ENCODE measurements at places on chromosomes 3 and 15. TPM values are rescaled to one million over a fixed set of nuclear protein-coding genes. Genes with fewer than 3 reads are reported as not detected.

- H3K27ac ChIP-seq: no peak overlapping the region
- H3K4me1 ChIP-seq: no peaks in the 10 kb centered on the region
- H3K36me3 ChIP-seq: no peaks in the 10 kb centered on the region
These were observed 108.9 kb upstream of the PROK2 start for GRCh38 chr3:71893702-71894479.

- H3K27me3 ChIP-seq: peaks cover 11% of the 10 kb centered on the region
- DNase-seq: no peak
- H3K36me3 ChIP-seq: no peaks in the 10 kb centered on the region
- no peak overlapping the region for H3K4me3 ChIP-seq
- no peak overlapping the region for H3K27ac ChIP-seq
These were observed 67.9 kb downstream of the ATP8B4 start for GRCh38 chr15:50050986-50051743.

GRCh38 chr3:72492240-72492639, 356.0 kb downstream of the SHQ1 start:
- H3K4me1 ChIP-seq: peaks cover 18% of the 10 kb centered on the region
- H3K27me3 ChIP-seq: no peaks in the 10 kb centered on the region
- no peak overlapping the region for H3K4me3 ChIP-seq
- H3K27ac ChIP-seq: no peak overlapping the region

- no peak within 1 kb of the TSS for H3K27ac ChIP-seq
- H3K4me1 ChIP-seq: peaks cover 16% of the 10 kb centered on the region
- peak; percentile 98 for DNase-seq
- peak within 1 kb of the TSS; percentile 69 for H3K4me3 ChIP-seq
- H3K36me3 ChIP-seq: no peaks in the 10 kb centered on the region
These were observed at the start of gene SCAMP5 for GRCh38 chr15:74995182-74995778. TSS of gene SCAMP5 (plus strand) at chr15:74995563. CDS start at chr15:75011840, 16,277 bp downstream.

DNA sequence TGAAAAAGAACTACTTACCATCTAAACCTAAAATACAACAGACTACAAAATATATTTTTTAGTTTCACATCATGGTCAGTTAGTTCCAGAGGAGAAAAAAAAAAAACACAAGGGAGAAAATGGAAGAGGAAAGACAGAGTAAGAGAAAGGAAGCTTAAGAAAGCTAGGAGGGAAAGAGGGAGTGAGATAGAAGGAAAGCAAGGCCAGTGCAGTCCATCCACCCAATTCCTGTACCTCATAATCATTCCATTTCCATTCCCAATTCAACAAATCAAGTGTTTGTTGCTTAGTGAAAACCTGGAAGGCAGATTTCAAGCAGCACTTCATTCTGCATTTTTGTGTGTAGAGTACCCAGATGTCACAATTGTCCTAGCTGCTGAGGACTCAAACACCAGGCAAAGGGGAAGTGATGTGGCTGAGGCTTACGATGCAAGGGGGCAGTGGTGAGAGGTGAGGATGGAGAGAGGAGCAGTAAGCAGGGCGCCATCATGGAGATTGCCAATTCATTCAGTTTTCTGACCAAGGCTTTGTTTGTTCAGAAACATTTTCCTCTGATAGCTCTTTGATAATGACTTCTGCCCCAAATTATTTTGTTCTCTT, 83.6 kb upstream of the GSK3B start:
- H3K27me3 ChIP-seq: no peaks in the 10 kb centered on the region
- no peaks in the 10 kb centered on the region for H3K4me1 ChIP-seq
- no peak overlapping the region for H3K27ac ChIP-seq
- DNase-seq: no peak

DNA sequence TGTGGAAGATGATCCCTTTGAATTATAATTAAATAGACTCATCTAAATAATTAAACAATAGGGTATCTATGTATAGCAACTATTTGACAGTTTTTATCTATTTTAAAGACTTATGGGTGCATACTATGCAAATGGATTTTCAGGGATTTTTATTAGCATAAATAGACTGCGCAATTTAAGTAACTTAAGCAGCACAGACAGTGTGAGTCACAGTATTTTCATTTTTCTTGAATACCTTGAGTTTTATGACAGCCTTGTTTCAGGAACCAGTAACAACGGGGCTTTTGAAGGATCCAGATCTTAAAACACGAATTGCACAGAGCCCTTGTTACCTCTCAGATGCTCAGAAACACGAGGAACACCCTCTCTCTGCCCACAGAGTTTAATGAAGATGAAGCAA, 175.5 kb upstream of the CD96 start:
- peaks cover 5% of the 10 kb centered on the region for H3K27me3 ChIP-seq
- peaks cover 4% of the 10 kb centered on the region for H3K36me3 ChIP-seq
- no peak overlapping the region for H3K4me3 ChIP-seq
- peaks cover 10% of the 10 kb centered on the region for H3K4me1 ChIP-seq

- no peak overlapping the region for H3K4me3 ChIP-seq
- no peak overlapping the region for H3K27ac ChIP-seq
- peaks cover 2% of the 10 kb centered on the region for H3K27me3 ChIP-seq
- H3K4me1 ChIP-seq: no peaks in the 10 kb centered on the region
These were observed 407.2 kb upstream of the LMCD1 start for GRCh38 chr3:8094415-8094814.

- H3K27me3 ChIP-seq: peaks cover 4% of the 10 kb centered on the region
- no peak overlapping the region for H3K27ac ChIP-seq
- no peaks in the 10 kb centered on the region for H3K36me3 ChIP-seq
- H3K4me3 ChIP-seq: no peak overlapping the region
- no peaks in the 10 kb centered on the region for H3K4me1 ChIP-seq
- no peak for DNase-seq
These were observed 222.4 kb upstream of the WNT5A start for GRCh38 chr3:55709411-55710012.

- H3K4me3 ChIP-seq: no peak overlapping the region
- no peaks in the 10 kb centered on the region for H3K4me1 ChIP-seq
- DNase-seq: no peak
- peaks cover 14% of the 10 kb centered on the region for H3K27me3 ChIP-seq
- H3K36me3 ChIP-seq: no peaks in the 10 kb centered on the region
- H3K27ac ChIP-seq: no peak overlapping the region
These were observed 92.2 kb upstream of the TNFAIP8L3 start for GRCh38 chr15:51186891-51187290.

DNA sequence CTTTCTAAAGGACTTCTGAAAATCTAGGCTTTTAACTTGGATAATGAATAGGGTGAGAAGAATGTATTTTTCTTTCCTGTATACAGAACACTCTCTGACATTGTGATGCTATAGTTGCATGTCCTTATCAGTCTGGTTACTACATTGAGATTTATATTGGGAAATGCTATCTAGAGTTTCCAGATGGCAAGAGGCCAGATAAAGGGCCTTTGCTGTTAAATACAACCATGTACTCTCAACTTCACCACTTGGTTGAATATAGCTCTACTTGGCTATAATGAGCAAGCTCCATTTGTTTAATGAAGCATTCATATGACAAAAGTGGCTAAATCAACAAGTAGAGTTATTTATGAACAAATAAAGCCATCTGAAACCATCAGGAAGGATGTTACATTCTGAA, 91.0 kb downstream of the IGSF11 start:
- H3K4me3 ChIP-seq: no peak overlapping the region
- no peak for DNase-seq
- H3K4me1 ChIP-seq: peaks cover 48% of the 10 kb centered on the region
- no peaks in the 10 kb centered on the region for H3K36me3 ChIP-seq

GRCh38 chr15:27086805-27087204, 115.8 kb downstream of the GABRG3 start:
- H3K27me3 ChIP-seq: no peaks in the 10 kb centered on the region
- H3K27ac ChIP-seq: no peak overlapping the region
- DNase-seq: no peak
- no peak overlapping the region for H3K4me3 ChIP-seq
- H3K36me3 ChIP-seq: no peaks in the 10 kb centered on the region

DNA sequence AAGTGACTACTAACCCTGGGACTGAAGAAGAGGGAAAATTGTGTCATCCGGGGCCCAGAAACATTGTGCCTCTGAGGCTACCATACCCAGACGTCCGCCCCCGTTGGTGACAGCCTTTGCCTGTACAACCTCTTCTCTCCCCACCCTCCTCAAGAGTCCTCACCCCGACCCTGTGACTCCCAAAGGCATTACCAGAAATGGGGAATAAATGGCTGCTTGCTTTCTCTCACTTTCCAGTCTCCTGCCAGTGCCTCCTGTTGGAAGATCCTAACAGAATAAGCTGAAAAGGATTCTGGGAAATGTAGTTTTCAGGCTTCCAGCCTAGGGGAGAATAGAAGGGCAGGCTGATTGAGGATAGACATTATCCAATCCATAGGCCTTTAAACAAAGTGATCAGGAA, 30.8 kb upstream of the SLC25A36 start:
- H3K36me3 ChIP-seq: no peaks in the 10 kb centered on the region
- H3K27ac ChIP-seq: no peak overlapping the region
- no peak for DNase-seq
- H3K4me1 ChIP-seq: no peaks in the 10 kb centered on the region
- peaks cover 1% of the 10 kb centered on the region for H3K27me3 ChIP-seq

GRCh38 chr3:119551598-119551997, 7.8 kb downstream of the CD80 start:
- H3K36me3 ChIP-seq: no peaks in the 10 kb centered on the region
- H3K4me3 ChIP-seq: no peak overlapping the region
- DNase-seq: no peak
- no peaks in the 10 kb centered on the region for H3K27me3 ChIP-seq
- no peak overlapping the region for H3K27ac ChIP-seq

DNA sequence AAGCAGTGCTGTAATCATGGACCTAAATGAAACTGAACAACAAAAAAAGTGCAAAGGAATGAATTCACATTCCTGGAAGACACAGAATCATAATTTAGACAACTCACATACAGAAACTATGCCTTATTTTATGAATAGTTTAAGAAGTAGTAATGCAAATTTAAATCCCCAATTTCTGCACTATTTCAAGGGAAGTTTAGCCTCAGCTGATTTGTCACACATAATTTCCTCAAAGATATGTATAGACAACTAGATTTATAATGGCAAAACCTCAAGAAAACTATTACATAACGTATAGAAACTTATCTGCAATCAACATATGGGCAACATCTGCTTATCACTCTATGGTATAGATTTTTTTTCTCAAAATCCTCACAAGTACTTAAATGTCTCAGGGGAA, 7.8 kb upstream of the PTX3 start:
- no peaks in the 10 kb centered on the region for H3K4me1 ChIP-seq
- no peak overlapping the region for H3K4me3 ChIP-seq
- no peak overlapping the region for H3K27ac ChIP-seq
- peaks cover 6% of the 10 kb centered on the region for H3K27me3 ChIP-seq
- H3K36me3 ChIP-seq: no peaks in the 10 kb centered on the region

DNA sequence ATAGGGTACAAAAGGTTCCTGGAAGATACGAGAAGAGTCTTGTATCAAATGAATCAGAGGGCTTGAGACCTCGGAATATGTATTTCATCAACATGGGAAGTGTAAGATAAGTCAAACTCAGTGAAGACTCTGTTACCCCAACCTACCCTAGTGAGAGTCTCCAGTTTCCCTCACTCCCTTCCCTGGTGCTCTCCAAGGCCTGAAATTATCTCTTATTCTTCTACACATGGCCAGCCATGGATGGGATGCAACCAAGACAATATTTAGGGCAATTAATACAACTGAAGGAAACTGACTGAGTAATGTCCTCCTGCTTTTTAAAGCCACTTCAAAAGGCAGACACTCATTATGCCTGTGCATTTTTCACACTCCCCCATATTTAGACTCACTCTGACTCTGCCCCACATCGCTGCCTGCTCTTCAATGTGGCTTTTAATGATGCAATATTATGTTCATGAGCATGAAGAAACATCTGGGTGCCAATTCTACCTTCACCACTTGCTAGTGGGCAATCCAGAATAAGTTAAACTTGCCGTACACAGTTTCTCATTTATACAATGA, 137.1 kb upstream of the THBS1 start:
- no peaks in the 10 kb centered on the region for H3K36me3 ChIP-seq
- H3K27ac ChIP-seq: no peak overlapping the region
- peaks cover 20% of the 10 kb centered on the region for H3K27me3 ChIP-seq
- no peak overlapping the region for H3K4me3 ChIP-seq

DNA sequence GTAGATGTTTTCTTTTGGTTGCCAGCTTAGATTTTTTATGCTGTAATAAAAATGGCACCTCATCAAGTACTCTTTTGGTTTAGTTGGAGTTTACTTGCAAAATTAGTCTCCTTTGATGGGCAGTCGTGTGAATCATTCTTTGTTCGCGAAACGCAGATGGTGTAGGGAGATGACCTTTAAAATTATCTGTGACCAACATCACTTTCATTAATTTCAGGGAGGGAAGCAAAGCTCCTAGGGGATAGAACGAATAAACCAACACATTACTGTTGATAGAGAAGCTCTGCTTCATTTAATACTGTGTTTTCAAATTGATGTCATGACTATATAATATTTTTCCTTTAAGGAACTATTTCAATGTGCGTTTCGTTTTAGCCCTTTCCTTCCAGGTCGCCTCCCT, 67.4 kb downstream of the USP13 start:
- no peak overlapping the region for H3K4me3 ChIP-seq
- H3K36me3 ChIP-seq: peaks cover 22% of the 10 kb centered on the region
- no peak for DNase-seq
- no peak overlapping the region for H3K27ac ChIP-seq
- no peaks in the 10 kb centered on the region for H3K27me3 ChIP-seq
- peaks cover 4% of the 10 kb centered on the region for H3K4me1 ChIP-seq

GRCh38 chr3:59609657-59610348, 560.0 kb upstream of the CFAP20DC start:
- DNase-seq: no peak
- H3K4me1 ChIP-seq: no peaks in the 10 kb centered on the region
- no peaks in the 10 kb centered on the region for H3K27me3 ChIP-seq
- no peak overlapping the region for H3K27ac ChIP-seq

GRCh38 chr3:58135712-58136543, 74.8 kb downstream of the DNASE1L3 start:
- H3K27me3 ChIP-seq: no peaks in the 10 kb centered on the region
- H3K4me3 ChIP-seq: no peak overlapping the region
- no peak for DNase-seq
- no peaks in the 10 kb centered on the region for H3K4me1 ChIP-seq
- peaks cover 30% of the 10 kb centered on the region for H3K36me3 ChIP-seq

- H3K4me3 ChIP-seq: peak overlapping the region; percentile 46
- peaks cover 58% of the 10 kb centered on the region for H3K4me1 ChIP-seq
- DNase-seq: peak; percentile 90
- peaks cover 1% of the 10 kb centered on the region for H3K36me3 ChIP-seq
These were observed 42.9 kb downstream of the IDH2 start for GRCh38 chr15:90059208-90059985.

DNA sequence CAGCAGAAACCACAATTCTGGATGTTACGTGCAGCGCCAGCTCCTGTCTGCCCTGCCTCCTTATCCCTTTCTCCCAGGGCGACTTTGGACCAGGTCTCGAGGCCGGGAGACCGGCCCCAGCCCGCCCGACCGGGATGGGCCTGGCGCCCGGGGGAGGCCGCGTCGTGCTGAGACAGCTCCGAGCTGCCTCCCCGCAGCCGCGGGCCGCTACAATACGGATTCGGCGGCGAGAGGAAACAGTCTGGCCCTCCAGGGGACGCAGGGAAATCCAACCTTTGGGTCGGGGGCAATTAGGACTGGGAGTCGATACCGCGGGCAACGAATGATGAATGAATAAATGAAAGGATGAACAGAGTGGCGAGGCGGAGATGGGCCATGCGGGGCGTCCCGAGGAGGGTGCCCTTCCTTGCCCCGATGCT, 537 bp downstream of the GRAMD2A start:
- peaks cover 12% of the 10 kb centered on the region for H3K27me3 ChIP-seq
- no peak for DNase-seq
- H3K27ac ChIP-seq: no peak overlapping the region
- H3K4me3 ChIP-seq: no peak overlapping the region
- H3K36me3 ChIP-seq: peaks cover 38% of the 10 kb centered on the region
- peaks cover 13% of the 10 kb centered on the region for H3K4me1 ChIP-seq

The FES gene
- total RNA-seq: 15.6 TPM

The DNAJB8 gene
- not detected for total RNA-seq

The SAMD7 gene
- not detected for total RNA-seq

The BCHE gene
- not detected for total RNA-seq

The WDR53 gene
- 21.4 TPM for total RNA-seq

The SLC28A1 gene
- not detected for total RNA-seq

The DISP2 gene
- 0.02 TPM for total RNA-seq

The PTX3 gene
- 0.18 TPM for total RNA-seq

The COL6A6 gene
- total RNA-seq: not detected

The ASB14 gene
- not detected for total RNA-seq

The GRIP2 gene
- total RNA-seq: not detected

All from activated CD4-positive, alpha-beta T cell treated with anti-CD3 and anti-CD28 coated beads for 36 hours (primary cell).